GF-D8 (cell line): ENCODE measurements at places on chromosomes 16 and 17.

- DNase-seq, result no peak
Measured at GRCh38 chr17:31738488-31738887, 120.6 kb downstream of the COPRS start.

DNA sequence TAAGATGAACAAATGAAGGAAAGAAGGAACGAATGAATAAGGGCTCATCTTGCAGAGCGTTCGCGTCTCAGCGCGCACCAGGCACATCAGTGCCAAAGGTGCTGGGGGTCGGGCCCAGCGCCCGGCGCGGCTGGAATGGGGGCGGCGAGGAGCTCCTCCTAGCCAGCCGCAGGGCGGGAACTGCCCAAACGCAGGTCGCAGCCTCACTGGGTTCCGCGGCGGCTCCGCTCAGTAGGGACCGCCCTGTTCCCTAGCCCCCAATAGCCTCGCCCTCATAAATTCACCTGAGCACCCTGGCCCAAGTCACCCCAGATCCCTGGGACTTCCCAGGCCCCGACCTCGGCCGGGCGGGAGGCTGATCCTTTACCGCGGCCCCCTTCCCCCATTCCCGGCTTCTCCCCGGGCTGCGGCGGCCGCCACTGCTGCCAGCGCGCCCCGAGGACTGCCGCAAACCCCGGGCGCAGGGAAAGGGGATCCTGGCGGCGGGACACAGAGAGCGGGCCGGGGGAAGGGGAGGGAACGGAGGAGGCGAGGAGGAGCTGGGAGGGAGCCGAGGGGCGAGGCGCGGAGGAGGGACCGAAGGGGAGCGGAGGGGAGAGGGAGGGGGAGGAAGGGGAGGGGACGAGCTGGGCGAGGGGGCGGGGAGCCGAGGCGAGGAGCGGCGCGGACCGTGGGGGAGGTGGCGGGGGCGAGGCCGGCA lies 377 bp upstream of the CRHR1 start:
- DNase-seq, result no peak

DNA sequence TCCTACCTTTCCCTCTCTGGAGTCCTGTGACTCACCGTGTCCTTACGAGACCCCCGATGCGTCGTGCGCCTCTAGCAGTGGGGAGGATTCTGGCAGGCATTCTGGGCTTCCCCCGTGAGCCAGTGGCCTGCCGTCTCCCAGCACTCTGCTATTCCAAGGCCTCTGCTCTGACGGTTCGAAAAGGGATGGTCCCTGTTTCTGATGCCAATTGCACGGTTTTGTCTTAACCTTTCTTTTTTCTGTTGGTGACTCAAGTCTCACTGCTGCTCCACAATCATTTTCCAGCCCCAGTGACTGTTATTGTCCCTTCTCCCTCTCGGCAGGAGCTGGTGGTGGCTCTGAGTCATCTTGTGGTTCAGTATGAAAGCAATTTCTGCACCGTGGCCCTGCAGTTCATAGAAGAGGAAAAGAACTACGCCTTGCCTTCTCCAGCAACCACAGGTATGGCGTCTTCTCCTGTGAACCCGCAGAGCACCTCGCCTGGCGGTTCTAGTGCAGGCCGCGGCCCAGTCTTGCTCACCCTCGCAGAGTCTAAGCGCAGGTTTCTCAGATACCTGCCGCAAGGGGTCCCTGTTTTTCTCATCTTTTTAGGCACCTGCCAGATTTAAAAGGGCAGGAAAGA lies 100.1 kb upstream of the CHMP6 start:
- DNase-seq, result peak; percentile 72

DNA sequence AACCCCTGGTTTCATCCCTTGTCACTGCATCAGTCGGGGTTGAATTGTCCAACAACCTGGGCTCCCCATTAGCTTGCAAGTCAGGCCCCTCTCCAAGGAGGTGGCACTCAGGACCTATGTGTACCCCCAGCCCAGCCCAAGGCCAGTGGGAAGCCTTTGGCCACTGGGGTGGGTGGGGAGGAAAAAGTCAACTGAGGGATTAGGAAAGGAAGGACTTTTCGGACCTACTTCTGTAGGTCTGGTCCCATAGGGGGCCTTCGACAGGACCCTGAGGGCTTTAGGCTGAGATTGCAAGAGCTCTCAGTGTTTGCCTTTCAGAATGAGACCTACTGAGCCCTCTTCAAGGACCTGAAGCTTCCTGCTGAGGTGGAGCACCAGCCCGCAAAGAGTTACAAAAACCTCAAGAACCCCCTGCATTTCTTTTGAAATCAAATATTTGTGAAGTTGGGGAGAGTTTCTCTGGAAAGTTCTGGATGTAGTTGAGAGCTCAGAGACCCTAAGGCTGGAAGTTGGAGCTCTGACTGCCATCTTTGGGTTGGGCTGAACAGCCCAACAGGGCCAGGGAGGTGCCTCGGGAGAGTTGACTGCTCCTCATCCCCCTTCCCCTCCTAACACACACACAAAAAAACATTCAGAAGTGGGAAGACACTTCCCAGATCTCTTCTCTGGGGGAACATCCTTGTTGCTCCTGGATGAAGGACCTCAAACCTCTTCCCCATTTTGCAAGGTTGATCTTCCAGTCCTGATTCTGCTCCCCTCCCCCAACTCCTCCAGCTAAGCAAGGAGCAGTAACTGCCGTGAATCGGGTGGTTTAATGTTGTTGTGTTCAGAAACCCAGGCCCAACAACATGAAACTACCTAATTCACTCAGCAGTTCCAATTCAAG lies 5.8 kb upstream of the HOXB9 start:
- DNase-seq, result no peak

DNA sequence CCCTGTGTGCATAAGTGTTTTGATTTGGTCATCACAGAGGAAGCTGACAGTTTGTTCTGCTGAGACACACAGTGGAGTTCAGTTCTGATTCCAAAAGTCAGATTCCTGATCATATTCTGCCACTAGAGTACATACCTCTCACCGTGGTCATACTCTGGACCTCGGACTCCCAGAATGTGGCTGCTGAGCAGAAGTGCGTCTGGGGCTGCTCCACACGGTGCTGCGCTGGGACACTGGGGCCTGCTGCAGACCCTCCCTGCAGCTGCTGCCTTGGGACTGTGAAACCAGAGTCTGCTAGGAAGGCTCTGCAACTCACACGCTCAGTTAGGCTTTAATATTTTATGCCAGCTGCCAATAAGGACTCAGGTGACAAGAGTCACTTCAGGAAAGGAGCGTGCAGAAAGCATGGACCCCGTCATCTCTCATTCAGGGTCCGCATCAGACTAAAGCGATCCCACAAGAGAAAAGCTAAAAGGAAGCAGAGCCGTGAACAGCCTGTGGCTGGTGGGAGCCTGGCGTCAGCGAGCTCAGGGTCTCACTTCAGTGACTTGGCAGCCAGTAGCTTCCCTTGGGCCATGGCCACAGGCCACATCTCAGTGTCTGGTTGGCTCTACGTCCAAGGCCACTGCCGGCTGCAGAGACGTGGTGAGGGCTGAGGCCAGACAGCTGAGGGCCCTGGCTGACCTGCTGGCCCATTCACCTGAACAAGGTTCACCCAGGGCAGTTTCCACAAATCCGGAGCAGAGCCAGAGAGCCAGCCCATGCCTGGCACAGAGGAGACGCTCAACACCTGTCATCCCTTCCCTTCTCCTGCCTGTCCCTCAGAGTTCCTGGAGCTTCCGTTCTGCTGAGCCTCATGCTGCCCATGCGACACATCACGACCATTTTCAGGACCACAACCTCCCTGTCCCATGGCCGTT lies 24.7 kb upstream of the KIFC3 start:
- no peak for DNase-seq

DNA sequence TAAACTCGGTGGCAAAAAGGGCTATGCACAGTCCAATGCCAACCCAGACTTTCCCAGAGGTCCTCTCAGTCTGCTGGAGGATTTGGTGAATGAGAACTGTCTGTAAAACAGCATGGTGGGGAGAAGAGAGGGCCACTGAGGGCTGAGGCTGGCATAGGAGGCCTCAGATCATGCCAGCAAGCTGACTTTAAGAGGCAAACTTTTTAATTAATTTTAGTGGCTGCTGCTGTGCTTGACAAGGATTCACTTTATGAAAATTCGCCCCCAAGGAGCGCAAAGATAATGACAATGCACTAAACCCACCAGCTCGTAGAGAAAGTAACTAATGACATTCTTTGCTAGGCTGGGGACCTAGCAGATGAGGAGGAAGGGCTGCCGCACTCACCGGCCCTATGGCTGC lies 15.0 kb downstream of the ABCC12 start:
- no peak for DNase-seq

- no peak for DNase-seq
Measured at GRCh38 chr16:81616321-81617020, 162.6 kb upstream of the PLCG2 start.

DNA sequence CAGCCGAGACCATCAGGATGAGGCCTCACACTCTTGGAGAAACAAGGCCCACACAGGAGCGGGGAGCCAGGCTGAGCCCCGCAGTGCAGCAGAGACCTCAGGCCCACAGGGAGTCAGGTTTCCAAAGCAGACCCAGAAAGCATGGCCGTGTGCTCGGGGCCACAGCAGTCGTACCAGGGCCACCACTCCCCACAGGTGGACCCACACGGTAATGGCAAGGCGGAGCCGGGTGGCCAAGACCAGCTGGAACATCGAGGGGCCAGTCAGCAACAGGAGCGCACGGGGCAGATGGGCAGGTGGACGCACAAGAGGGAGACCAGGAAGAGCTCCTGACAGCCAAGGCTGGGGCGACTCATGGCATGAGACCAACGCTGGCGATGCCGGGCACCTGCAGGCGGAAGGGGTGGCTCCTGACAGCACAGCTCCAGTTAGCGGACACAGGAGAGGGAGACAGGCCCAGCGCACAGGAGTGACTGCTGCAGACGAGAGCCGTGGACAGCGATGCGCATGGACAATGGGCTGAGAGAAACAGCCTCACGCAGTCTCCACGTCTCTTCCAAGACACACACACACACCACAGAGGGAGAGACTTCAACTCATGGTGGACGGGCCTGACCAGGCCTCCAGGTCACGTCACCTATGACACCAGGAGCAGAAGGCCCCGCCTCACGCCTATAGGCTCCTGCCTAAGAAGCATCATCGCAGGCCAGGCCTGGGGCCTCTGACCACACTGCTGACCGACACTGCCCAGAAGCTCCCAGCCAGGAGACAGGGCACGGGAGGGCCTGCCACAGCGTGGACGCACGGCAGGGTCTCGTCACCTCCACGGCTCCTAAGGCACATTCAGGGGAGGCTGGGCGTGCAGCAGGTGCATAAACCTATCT lies 58.6 kb downstream of the ZNF778 start:
- no peak for DNase-seq

DNA sequence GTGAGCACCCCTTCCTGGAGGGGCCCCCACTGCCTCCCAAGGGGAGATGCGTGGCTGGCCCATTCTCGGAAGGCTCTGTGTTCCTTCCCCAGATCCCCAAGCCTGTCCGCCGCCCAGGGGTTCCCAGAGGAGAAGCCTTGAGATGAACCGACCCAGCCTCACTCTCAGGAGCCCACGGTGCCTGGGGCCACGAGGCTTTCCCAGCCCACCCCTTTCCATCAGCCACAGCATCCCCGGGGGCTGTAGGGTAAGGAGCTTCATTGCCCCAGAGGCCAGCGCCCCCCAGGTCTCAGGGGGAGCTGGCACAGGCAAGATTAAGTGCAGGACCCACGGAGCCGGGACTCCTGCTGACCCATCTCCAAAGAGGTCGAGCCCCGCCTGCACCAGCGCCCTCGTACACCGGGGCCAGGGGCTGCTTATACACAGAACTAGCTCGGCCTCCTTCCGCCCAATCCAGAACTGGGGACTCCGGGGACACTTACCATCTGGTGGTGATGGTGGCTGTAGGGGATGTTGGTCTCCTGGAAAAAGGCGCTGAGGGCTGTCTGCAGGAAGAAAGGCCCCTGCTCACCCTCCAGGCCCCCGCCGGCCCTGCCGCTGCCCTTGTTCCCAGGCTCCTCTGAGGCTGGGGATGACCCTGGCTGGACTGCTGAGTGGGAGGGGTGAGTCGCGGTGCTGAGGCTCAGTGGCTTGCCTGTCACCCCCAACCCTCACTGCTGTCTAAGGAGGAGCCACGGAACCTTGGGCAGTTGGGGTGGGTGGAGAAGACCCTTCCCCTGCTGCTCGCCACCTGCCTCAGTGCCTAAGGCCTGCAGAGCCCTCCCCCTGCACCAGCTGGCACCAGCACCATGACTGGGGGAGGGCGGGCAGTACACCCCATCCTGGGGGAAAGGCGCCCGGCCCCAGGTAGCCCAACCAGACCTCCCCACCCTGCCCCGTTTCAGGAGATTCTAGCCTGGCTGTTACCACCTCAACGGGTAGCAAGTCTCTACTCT lies 4.4 kb downstream of the UBALD1 start:
- no peak for DNase-seq

DNA sequence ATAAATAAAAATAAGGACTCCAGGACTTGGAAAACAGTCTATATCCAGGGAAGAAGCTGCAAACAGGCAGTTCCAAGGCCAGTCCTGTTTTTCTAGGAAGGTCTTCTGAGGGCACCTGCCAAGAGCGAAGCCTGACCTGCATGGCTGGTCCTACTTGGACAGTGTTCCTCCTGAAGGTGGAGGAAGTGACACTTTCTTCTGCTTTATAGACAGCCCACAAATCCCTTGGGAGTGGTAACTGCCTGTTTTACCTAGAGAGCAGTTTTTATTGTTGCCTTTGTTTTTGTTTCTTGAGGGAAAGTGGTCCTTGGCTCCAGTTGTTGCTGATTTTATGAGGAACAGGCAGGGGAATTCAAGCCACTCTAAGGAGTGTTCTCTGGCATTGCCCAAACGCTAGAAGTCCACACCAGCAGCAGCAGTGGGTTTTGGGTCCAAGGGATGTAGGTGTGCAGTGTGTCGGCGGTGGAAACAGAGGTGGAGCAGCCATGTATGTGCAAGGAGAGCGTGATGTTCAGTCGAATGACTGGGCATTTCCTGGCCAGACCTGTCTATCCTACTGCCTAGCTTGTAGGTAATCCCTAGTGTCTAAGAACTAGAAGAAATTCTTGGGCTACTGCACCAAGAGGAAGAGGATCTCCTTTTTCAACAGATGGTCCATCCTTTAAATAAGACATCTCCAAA lies 35.3 kb downstream of the LDHD start:
- peak; percentile 33 for DNase-seq

DNA sequence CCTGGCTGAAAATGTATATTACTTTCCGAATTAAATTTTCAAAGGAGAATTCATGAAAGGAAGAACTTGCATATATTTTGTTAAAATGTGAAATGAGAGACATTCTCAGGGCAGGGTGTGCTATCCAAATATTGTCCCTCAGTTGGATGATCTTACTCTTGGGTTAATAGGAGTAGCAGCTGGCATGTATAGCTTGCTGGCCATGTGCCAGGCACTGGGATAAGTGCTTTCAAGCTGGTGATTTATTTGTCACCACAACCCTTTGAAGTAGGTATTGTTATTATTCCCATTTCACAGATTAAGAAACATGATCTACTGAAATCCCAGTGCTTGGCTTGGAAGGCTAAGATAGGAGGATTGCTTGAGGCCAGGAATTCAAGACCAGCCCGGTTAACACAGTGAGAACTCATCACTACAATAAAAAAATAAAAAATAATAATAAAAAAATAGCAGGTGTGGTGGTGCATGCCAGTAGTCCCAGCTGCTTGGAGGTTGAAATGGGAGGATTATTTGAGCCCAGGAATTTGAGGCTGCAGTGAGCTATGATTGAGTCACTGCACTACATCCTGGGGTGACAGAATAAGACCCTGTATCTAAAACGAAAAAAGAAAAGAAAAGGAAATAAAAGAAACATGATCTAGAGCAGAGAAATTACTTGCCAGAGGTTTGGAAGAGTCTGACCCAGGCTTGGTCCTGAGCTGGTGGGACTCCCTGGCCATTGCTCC lies 11.6 kb upstream of the MPHOSPH6 start:
- no peak for DNase-seq
